ENCODE measurements at places on chromosomes 1 and 21.

- DNase-seq = no peak
Measured at GRCh38 chr1:176178316-176178715, 28.8 kb downstream of the COP1 start.

DNA sequence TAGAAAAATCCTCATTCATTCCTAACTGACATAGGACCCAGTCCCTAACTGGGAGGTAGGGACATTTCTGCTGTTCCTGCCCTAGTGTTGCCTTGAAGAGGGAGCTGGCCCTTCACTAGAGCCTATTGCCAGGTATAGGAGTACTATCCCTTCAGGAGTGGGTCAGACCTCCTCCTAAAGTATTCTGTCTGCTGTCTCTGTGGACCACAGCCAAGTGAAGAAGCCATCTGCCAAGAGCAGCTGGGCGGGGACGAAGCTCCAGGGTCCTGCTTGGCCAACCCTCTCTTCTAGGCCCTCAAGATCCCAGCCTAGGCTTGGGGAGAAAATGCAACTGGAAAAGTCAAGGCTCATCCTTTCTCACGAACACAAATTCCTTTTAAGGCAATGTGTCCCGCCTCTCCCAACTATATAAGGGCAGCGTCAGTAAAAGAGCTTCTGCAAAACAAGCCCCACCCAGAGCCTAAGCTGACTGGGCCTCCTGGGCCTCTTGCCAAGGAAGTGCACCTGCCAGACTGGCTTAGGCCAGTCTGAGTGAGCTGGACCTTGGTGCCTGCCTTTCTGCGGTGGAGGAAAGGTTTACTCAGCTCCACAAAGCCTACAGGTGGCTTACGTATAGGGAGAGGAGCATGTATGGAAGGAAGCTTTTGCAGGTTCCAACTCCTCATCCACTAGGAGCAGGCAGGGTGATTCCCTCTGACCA lies 638 bp upstream of the TUFT1 start:
- peak; percentile 99 for DNase-seq

GRCh38 chr1:234722904-234723720 lies 113.1 kb upstream of the IRF2BP2 start:
- DNase-seq = peak; percentile 94

DNA sequence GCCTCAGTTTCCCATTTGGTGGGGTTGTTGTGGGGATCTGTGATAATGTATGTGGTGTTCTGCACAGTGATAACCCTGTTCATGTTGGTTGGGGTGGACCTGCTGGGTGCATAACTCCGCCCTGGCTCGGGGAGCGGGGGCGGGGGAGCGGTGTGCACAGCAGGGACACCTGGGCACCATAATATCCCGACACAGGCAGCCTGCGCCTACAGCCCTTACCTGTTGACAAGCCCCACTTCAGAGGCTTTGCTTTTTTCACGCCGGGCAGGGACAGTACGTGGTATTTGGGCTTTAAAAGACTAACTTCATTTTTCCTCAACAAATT lies 48.0 kb upstream of the ACOT11 start:
- DNase-seq = no peak
